NCI-H146 (cell line): ENCODE measurements at places on chromosomes 7 and 10.

GRCh38 chr10:69839696-69840345, 38.1 kb downstream of the COL13A1 start:
- no peak for DNase-seq

DNA sequence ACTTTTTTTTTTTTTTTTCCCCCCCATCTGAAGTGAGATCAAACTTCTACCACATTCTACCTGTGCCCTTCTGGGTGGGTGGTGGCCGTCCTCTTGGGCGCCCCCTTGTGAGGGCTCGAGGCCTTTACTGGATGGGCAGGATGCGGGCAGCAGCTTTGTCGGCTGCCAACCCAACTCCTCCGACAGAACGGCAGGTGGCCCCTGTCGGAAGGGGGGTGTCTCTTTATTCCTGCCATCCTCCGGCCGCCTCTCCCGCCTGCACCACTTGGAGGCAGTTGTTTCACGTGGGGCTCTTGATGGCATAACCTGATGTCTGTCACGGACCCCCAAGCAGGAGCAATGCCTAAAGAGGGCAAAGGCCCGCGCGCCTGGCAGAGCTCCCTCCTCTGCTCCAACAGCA, 31.0 kb downstream of the AMZ1 start:
- no peak for DNase-seq

- no peak for DNase-seq
Observed at GRCh38 chr10:7605565-7606295, 61.0 kb downstream of the ITIH5 start.

- no peak for DNase-seq
Observed at GRCh38 chr7:107345898-107346297, 124.0 kb upstream of the GPR22 start.

DNA sequence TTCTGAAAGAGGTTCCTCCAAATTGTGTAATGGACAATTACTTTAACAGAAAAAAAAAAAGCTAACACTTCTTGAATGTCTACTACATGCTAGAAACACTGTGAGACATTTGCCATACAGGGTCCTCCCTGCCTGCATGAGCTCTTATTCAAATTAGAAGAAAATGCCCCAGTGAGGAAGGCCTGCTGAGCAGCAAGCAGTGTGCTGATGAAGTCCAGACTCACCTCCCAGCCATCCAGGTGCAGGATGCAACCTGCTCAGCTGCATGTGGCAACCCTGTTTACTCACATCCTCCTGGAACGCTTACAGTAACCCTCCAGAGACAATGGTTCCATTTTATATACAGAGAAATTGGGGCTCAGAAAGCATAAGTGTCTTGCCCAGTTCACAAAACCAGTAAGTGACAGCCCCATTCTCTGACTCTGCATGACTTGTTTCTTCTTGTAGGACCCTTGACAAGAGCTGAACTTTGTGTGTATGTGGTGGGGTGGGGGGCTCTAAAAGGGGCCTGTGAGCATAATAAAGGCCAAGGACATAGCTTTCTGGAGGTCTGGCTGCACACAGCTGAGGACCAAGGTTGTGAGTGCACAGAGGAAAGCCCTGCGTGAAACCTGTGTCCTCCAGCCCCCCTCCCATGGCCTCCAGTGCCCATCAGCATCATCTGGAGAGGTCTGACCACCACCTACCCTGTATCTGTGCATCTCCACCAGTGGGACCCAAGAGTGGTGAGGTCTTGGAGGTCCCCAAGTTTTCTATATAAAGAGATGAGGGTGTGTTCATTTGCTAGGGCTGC, 387.8 kb downstream of the GRID1 start:
- no peak for DNase-seq

GRCh38 chr7:143015084-143015483, 11.8 kb downstream of the OR9A2 start:
- DNase-seq, result no peak

DNA sequence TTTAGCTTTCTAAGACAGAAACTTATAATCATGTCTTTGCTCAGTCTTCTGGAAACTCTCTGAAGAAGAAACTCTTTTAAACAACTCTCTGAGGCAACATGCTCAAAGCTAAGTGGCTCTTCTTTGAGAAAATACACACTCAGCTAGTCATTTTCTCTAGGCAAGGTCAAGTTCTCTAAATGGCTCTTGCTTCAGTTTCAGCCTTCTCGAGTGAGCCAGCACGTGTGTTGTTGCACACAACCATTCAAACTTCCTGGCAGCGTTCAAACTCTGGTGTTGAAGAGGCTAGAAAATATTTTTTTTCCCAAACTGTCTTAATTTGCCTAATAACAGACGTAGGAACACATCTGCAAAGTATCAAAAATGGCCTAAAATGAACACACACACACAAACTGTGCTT, 129.1 kb downstream of the THSD7A start:
- DNase-seq, result no peak

- DNase-seq, result no peak
Observed at GRCh38 chr7:105782391-105783042, 93.9 kb downstream of the ATXN7L1 start.

DNA sequence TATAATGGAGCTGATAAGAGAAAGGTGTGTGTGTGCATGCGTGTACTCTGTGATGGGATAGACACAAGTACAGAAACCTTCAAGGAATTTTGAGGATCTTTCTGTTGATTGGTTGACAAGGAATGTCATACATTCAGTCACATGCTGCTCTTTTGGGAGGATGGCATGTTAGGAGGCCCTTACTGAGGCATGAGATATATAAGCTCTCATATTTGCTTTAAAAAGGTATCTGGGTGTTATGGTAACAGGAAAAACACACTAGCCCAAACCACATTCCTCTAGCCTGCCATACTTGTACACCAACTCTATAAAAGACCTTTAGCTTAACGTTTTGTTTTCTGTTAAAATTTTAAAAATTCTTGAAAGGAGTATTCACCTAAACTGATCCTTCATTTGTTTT, 72.5 kb upstream of the EGFR start:
- DNase-seq, result no peak

DNA sequence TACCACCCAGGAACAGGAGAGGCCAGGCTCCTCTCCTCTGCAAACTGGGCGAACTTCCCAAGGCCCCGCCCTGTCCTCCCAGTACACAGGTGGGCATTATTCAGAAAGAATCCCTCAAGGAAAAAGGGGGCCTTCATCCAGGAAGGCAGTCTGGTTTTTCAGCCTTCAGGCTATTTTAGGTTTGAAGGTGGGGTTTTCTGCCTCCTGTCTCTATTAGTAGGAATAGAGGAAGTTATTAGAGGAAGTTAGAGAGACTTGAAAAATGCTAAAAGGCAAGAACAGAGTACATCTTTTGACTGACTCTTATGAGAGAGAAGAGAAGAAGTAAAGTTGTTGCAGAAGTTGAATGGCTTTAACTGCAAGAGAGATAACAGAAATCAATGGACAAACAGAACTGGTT, 250.9 kb upstream of the SORCS1 start:
- DNase-seq, result no peak

DNA sequence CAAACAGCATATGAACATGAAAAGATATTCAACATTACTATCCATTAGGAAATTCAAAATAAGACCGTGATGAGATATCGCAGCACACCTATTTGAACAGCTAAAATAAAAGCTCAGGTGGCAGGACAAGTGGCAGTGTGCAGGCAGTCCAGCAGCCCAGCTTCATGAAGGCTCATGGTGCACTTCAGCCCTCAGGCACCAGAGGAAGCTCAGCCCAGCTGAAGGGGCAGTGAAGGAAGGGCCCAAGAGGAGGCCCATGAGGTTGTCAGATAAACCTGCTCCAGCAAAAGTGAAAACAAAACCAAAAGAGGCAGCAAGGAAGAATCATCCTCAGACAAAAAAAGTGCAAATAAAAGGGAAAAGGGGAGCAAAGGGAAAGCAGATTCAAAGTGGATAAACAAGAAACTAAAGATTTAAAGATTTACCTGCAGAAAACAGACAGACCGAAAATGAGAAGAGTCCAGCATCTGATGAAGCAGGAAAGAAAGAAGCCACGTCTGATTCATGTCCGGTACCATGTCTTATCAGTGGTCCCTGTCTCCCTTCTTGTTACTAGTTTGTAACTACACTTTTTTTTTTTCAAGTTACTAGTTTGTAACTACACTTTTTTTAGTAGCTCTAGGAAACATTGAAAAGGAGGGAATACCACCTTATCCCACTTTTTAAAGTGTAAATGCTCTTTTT, 15.0 kb upstream of the FAM24B start:
- no peak for DNase-seq

GRCh38 chr7:94333810-94334209, 60.9 kb upstream of the COL1A2 start:
- no peak for DNase-seq

DNA sequence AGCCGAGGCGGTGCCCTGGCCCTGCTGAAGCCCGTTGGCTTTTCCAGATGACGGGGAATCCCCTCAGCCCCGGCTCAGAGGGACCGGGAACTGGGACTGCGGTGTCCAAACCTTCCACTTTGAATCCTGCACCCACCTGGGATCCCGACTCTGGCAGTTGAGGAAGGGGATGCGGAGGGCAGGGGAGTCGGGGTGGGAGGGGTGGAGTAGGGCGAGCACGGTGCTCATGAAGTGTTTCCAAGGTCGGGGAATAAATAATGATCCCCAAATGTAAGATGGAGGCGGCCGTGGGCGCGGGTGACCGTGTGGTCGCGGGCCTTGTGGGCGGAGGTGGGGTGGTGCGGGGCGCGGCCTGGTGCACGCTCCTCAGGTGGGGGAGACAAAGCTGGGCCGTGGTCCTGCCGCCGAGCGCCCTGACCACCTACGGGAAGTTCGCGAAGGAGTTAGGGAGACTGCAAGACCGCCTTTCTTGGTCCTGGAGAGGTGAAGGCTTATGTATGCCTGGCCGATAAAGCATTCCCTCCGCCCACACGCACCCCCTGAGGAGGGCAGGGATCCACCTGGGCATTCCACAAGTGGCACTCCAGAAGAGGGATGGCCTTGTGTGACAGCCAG, 1.4 kb downstream of the MTURN start:
- DNase-seq, result peak; percentile 41

GRCh38 chr10:52198540-52198939, 115.5 kb upstream of the DKK1 start:
- DNase-seq, result no peak

- DNase-seq, result no peak
Observed at GRCh38 chr10:87657371-87657770, 2.3 kb upstream of the PAPSS2 start.

GRCh38 chr10:31678575-31679516, 249.8 kb downstream of the ARHGAP12 start:
- no peak for DNase-seq

- no peak for DNase-seq
Observed at GRCh38 chr10:132942101-132943057, at the start of gene CFAP46. CFAP46 (minus strand) TSS chr10:132942570; CDS start chr10:132942484, 86 bp downstream.

GRCh38 chr7:92025260-92025659, 84.6 kb downstream of the AKAP9 start:
- DNase-seq, result no peak

- DNase-seq, result no peak
Observed at GRCh38 chr7:27863880-27864279, 123.9 kb downstream of the TAX1BP1 start.

GRCh38 chr10:35824704-35825103, 182.6 kb upstream of the FZD8 start:
- no peak for DNase-seq

DNA sequence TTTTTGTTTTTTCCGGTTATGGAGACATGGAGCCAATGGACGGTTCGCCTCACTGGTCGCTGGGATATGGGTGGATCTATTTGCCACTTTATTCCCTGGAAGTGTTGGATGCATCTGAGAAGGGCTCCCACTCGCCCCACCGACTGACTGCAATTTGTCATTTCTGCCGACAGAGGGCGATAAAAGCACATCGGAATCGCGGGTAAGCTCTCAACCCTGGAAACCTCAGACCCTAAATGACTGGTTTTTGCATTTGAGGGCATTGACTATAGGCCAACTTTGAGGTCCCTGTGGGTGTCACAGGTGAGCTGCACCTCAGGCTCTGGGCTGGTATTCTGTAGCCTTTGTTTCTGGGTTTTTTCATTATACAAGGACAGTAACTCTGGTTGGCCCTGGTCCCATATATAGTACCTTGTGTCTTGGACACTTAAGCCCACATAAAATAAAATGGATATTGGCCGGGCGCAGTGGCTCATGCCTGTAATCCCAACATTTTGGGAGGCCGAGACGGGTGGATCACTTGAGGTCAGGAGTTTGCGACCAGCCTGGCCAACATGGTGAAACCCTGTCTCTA, 11.9 kb upstream of the OPALIN start:
- DNase-seq, result peak; percentile 41

DNA sequence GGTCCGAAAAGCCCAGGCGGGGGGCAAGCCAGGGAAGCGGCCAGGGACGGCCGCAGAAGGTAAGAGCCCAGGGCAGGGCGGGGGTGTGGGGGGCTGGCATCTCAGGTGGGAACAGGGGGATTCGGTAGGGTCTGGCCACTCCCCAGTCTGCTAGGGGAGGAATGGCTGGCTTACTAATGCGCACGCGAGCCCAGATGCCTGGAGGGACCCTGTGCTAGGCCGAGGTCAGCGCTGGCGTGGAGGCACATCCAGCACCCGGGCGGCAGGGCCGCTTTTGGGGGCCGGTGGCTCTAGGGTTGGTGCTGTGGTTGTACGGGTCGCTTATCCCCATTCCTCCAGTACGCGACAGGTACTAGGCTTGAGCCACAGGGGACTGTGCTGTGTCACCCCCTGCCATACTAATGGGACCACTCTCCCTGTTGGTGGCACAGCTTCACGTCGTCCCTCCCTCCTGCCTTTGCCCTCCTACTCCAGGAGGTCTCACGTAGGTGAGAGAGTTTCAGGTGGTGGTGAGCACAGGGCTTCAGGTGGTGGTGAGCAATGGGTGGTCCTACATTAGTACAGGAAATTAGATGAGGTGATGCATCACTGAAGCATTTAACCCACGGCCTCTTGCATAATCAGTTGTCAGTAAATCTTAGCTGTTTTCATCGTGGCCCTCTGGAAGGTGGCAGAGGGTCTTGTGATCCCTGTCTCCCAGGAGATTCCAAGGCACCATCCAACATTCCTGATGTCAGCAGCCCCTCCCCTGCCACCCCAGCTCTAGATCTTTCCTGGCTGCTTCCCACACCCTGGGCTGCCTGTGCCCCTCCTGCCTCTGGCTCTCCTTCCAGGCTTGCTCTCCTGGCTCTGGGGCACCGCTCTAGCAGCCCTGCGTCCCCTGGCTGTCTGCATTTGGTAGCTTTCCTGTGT, 971 bp downstream of the AEBP1 start:
- DNase-seq, result no peak

DNA sequence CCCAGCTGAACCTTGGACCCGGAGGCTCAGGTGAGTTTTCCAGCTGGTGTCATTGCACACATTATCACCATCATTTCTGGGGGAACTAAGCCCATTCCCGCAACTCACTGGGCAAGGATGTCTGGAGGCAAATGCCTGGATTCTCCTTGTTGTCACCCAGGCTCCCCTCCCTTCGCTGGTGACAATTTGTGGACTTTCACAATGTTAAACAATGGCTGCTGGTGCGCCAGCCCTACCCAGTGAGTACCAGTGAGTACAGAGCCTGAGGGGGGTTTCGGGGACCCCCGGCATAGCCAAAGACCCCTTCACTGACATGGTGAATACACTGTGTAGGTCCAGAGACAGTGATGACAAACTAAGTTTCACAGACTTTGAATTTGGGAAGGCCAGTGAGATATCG, 189.2 kb downstream of the ADARB2 start:
- DNase-seq, result no peak

DNA sequence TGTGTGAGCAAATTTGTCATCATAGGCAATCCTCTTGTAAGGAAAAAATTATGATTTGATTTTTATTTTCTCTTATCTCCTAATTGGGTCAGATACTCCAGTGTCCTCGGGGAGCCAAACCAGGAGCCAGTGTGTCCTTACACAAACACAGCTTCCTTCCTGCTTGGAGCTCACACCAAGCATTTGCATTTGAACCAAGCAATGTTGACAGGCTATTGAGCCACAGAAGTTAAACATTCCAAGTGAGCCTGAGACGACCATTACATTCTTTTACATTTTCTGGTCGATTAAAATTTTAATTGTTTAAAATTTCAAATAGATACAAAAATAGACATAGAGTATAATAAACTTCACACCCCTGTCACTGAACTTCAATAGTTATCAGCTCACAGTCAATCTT, 194.8 kb downstream of the CFTR start:
- DNase-seq, result no peak
